ENCODE measurements at places on chromosomes 7 and 10.

- DNase-seq: no peak
Observed at GRCh38 chr7:41975849-41976248, 261.2 kb downstream of the GLI3 start.

DNA sequence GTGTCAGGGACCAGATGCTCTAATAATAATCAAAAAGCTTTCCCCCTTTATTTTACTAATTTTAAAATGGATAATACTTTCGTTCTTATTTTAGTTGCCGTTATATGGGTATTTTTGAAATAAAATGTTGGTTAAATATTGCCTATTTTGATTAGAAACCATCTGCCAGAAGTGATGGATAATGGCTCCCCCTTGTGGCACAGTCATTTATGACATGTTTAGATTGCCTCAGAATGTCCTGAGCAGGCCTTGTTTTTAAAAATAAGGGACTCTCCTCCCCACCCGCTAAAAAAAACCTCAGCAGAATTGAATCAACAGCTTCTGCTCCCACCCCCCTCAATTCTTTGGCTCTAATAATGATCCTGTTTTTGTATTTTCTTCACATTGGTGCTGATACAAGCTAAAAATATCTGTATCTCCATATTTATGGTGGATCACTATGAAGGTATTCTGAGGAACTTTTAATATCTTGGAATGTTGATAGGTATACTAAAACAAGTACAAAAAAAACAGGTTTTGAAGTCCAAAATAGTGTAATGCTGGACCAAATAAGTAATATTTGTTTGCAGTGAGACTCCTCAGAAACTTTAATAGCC is 38.8 kb downstream of the TMEM60 start:
- peak; percentile 42 for DNase-seq

DNA sequence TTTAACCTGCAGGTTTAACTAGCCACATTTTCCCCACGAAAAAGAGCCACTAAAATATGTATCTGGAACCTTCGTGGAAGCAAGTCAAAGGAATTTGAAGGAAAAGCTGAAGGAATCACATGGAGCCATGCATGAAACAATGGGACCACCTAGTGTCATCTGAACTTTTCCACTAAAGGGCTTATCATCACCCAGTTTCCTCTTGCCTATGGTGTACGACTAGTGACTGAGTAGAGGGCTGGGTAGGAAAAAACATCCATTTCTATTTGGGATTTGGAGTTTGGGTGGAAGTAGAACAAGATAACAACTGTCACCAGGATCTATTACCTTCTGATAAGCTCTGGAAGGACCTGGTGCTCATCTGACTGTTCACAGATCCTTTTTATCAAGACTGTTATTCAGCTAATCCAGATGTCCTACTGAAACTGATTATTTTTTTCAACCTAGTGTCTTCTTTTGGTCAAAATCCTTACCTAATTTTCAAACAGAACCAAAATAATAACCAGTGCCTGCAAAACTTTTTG is 153.2 kb upstream of the COL1A2 start:
- DNase-seq: no peak

DNA sequence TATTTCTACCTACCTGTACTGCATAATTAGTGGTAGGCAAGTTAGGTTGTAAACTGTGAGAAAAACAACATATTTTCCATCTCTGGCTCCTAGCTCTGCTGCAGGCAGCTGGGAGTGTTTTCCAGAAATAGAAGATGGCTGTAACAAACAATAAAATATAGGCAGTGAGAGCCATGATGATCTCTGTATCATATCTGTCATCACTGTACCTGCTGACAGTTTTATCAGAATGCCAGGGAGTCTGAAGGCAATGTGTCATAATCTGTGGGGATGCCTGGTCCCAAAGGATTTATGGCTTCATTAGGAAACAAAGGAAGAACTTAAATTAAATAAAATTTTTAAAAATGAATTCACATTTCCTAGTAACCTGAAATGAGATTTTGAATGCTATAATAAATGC is 160.9 kb upstream of the SMIM30 start:
- DNase-seq: no peak

DNA sequence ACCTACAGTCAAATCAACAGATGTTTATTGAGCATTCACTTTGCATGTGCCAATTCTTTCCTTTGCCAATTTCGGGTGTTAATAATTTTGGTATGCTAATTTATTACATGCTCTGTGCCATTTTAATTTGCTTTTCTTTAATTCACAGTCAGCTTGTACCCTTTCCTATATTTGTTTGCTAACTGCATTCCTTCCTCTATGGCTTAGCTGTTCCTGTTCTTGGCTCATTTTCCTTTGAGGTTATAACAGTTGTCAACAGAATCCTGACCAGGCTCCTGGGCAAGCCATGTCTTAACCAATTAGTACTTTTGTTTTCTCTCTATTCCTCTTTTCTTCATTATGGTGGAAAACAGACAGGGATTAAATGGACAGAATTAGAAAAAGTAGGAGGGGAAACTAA is 73.6 kb upstream of the RPA3 start:
- no peak for DNase-seq

GRCh38 chr7:101743995-101744360 is 73.4 kb upstream of the CUX1 start:
- no peak for DNase-seq

- DNase-seq: no peak
Observed at GRCh38 chr10:118798231-118798662, 43.5 kb upstream of the CACUL1 start.

- no peak for DNase-seq
Observed at GRCh38 chr10:111747751-111748150, 435.8 kb downstream of the GPAM start.

- DNase-seq: no peak
Observed at GRCh38 chr7:107632492-107632865, 28.1 kb upstream of the SLC26A4 start.

GRCh38 chr7:99094401-99094800 is 49.5 kb downstream of the SMURF1 start:
- DNase-seq: no peak

- DNase-seq: no peak
Observed at GRCh38 chr7:151113344-151114150, 27.3 kb downstream of the AGAP3 start.

DNA sequence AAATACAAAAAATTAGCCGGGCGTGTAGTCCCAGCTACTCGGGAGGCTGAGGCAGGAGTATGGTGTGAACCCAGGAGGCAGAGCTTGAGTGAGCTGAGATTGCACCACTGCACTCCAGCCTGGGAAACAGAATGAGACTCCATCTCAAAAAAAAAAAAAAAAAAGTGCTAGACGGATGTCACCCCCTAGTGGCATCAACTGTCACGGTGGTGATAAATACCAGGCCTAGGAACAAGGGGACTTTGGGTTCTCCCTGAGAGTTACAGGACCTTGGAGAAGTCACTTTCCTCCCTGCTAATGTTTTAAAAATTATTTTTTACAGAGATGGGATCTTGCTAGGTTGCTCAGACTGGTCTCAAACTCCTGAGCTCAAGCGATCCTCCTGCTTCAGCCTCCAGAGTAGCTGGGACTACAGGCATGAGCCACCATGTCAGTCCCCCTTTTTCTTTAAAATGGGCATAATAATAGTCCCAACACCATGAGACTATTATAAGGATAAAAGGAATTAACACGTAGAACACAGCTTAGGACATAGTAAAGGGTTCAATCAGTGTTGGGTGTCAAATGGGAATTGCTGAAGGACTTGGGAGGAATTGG is 2.6 kb upstream of the TMEM130 start:
- DNase-seq: no peak

All from stimulated activated CD4-positive, alpha-beta T cell treated with anti-CD3 and anti-CD28 coated beads, Interleukin-12 subunit alpha, Interleukin-12 subunit beta, amount 100 ng/mL, for 48 hours (primary cell).